Pancreas (tissue), 10 donors: ENCODE measurements at places on chromosomes 12 and 14. TPM values are rescaled to one million over a fixed set of nuclear protein-coding genes. Genes with fewer than 3 reads are reported as not detected.

The TAS2R8 gene
- not detected for total RNA-seq

The FOXM1 gene
- total RNA-seq, result 0.12 TPM

The RPGRIP1 gene
- 0.23 TPM for total RNA-seq

The KRT79 gene
- total RNA-seq, result not detected

The SRP54 gene
- total RNA-seq, result 33.9 TPM

The MAP1LC3B2 gene
- total RNA-seq, result 0.92 TPM

The KLRC1 gene
- 0.16 TPM for total RNA-seq

The BCL11B gene
- 0.47 TPM for total RNA-seq

The BICDL1 gene
- 3.0 TPM for total RNA-seq

The NRXN3 gene
- total RNA-seq, result 1.0 TPM

The NTS gene
- not detected for total RNA-seq

The NUDT4 gene
- 32.3 TPM for total RNA-seq

The HAL gene
- 0.08 TPM for total RNA-seq

The ADAMTS20 gene
- not detected for total RNA-seq
